ENCODE measurements at places on chromosomes 12 and 14.

- DNase-seq: no peak
Observed at GRCh38 chr12:51777457-51777856, 71.1 kb downstream of the FIGNL2 start.

GRCh38 chr12:122399592-122400373 is 22.7 kb downstream of the CLIP1 start:
- DNase-seq: peak; percentile 96

GRCh38 chr14:60720391-60720790 is 3.8 kb downstream of the SIX4 start:
- no peak for DNase-seq

DNA sequence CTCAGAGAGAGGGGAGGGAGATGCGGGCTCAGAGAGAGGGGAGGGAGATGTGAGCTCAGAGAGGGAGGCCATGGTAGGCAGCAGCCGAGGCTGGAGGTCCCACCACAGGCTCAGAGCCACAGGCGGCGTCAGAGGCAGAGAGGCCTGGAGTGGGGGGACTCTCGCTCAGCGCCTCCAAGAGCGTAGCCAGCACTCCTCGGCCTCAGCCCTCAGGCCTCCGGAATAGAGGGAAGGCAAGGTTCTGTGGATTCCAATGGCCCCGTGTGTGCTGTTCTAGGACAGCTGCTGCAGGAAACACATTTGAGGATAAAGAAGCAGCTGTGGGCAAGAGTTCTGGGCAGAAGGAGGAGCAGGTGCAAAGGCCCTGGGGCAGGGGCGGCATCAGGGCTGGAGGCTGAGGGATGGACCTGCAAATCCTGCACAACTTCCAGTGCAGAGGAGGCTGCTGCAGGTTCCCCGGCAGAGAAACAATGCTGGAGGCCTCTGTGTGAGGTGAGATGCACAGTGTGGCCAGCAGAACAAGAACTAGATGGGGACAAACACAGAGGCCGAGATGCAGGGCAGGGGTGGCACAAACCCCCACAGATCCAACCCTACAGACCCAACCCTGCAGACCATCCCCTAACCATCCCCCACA is 59.1 kb upstream of the GALNT9 start:
- no peak for DNase-seq

- DNase-seq: no peak
Observed at GRCh38 chr14:37145395-37145794, 27.0 kb downstream of the SLC25A21 start.

GRCh38 chr12:51013441-51013840 is 12.7 kb downstream of the SLC11A2 start:
- no peak for DNase-seq

DNA sequence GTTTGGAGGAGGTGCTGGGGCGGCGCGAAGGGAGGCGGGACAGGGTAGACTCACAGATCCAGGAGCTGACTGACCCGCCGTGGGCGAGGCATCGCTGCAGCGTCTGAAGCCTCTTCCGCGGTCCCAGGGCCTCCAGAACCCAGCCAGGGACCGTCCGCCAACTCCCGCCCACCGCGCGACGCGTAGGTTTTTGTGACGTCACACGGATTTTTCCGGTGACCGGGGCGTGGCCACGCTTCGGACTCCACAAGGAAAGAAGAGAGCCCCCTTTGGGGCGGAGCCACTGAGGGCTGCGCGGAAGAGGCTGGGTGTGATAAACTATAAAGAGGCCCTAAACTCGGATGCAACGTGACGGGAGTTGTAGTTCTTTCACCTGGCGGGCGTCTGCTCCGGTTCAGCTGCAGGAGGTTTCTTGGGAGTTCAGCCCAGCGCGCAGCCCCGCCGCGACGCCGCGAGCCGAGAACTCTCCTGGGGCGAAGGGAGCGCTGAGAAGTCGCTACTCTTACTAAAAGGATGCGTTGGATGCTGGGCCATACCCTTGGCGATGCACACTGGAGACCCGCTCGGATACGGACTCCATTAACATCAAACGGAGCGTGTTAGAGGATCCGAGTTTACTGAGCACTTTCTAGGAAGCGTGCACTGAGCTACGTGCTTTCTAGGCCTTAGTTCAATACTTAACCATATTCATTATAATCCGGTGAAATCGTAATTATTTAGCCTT is at the start of gene AMN1:
Gene AMN1, minus strand, starts transcription at position 105 of the 724 bp plus-strand sequence. Its CDS starts 13 bp downstream, at position 92.
- DNase-seq: peak; percentile 98

- DNase-seq: no peak
Observed at GRCh38 chr12:132389526-132390286, 60.3 kb upstream of the GALNT9 start.

DNA sequence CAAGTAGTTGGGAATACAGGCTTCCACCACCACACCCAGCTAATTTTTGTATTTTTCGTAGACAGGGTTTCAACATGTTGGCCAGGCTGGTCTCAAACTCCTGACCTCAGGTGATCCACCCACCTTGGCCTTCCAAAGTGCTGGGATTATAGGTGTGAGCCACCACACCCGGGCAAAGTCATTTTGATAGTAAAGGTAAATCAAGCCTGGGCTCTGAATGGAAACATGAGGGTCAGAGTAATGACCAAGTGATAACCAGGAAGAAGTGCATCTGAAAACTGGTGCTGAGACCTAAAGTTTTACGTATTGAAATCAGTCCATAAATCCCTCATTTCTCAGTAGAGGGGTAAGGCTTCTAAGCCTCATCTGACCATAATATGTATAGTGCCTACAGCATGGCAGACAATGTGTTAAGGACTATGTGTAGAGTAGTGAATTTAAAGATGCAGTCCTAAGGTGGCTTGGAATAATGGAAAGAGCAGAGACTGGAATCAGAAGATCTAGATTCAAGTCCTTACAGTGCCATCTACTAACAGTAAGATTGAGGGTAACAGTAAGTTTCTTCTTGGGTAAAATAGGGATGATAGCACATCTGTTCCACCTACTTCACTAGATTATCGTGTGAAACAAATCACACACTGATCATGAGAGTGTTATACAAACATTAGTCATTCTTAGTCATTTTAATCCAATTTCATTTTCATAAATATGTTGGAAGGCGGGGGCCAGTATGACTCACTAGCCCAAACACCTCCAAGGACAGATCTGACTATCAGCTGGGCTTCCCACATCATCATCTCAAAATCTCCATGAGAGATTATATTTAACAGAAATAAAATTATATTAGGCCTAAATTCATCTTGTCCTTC is 11.2 kb downstream of the MAP4K5 start:
- peak; percentile 59 for DNase-seq

GRCh38 chr14:103195828-103196615 is 72.8 kb downstream of the TNFAIP2 start:
- DNase-seq: no peak

- no peak for DNase-seq
Observed at GRCh38 chr14:67680941-67681340, 6.5 kb upstream of the VTI1B start.

GRCh38 chr12:93319523-93320050 is 58.1 kb upstream of the NUDT4 start:
- no peak for DNase-seq

DNA sequence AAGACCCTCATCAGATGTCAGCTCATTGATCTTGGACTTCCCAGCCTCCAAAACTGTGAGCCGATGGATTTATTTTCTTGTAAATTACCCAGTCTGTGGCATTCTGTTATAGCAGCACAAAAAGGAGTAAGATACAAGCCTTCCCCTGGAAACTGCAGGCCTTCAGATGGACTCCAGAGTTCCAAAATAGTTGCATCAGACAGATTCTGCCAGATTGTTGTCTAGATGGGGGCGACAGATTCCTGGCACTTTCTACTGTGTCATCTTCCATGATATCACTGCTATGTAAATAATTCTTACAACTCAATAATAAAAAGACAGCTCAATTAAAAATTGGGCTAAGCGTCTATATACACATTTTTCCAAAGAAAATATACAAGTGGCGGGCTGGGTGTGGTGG is 17.2 kb upstream of the MARK3 start:
- no peak for DNase-seq

- no peak for DNase-seq
Observed at GRCh38 chr12:84551373-84551772, 361.2 kb downstream of the SLC6A15 start.

GRCh38 chr14:103552011-103552845 is 10.2 kb downstream of the BAG5 start:
- no peak for DNase-seq

- DNase-seq: no peak
Observed at GRCh38 chr14:75417674-75418073, 10.1 kb upstream of the JDP2 start.

DNA sequence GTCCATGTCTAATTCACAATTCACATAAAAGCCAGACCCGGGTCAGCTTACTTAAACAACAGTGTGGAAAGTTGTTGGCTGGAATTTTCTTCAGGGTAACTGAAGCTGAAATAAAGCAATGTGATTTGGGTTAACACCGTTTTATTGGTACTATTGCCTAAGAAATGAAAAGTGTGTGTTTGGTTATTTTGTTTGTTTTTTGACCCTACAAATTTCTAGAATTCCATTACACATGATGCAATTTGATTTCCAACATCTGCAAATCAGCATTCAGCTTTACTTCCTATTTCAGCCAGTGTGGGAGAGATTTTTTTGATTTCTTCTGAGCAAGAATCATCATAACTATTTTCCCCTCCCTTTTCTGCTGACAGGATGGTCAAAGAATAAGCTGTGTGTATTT is 45.7 kb upstream of the CLMN start:
- DNase-seq: peak; percentile 26

- no peak for DNase-seq
Observed at GRCh38 chr12:89875225-89875624, 166.6 kb upstream of the ATP2B1 start.

DNA sequence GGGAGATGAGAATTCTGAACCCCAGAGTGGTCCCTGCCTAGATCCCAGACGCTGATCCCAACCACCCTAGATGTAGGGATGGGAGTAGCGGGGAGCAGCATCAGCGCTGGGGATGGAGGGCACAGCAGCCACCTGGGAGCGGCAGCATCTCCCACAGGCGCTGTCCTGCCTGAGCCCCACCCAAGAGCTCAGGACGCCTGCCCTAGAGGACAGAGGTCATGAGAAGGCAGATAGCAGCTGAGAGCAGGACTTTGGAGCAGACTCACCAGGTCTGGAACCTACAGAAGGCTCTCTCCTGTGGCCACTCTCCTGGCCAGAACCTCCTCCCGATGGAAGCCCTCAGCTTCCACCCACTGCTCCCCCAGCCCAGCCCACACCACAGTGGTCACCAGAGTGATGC is 7.2 kb downstream of the CCDC85C start:
- DNase-seq: no peak

DNA sequence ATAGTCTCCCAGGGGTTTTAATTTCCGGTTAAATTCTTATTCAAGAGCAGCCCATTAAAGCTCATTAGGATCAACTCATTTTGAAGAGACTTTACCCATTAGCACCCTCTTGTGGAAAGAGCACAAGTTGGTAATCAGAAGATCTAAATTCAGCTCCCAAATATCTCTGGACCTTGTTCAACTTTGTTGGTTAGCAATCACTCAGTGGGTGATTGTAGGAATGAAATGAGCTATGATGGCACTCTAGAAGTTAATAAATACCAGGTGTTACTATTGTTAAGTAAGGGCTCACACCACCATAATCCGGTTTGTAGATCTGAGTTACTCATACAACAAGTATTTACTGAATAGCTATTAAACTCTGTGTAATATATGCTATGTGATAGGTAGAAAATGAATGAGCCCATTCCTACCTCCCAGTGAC is 42.9 kb downstream of the TRIP11 start:
- DNase-seq: peak; percentile 15

- no peak for DNase-seq
Observed at GRCh38 chr12:62647586-62647985, 181.0 kb downstream of the MON2 start.

- DNase-seq: no peak
Observed at GRCh38 chr12:78684419-78684818, 180.2 kb upstream of the SYT1 start.

DNA sequence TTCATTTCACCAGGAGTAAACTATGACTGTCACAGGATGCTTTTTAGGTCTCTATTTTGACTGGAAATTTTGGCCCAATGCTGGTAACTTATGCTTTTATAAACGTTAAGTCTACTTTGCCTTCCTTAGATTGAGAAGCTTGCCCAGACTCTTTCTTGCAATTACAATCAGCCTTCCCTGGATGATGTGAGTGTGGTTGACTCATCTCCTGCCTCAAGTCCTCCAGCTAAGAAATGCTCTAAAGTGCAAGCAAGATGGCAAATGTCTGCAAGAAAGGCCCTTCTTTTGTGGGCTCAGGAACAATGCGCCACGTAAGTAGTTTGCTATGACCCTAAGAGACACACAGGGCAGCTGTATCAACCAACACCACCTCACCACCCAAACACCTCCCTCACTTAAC is 96.9 kb downstream of the SYNE2 start:
- no peak for DNase-seq

DNA sequence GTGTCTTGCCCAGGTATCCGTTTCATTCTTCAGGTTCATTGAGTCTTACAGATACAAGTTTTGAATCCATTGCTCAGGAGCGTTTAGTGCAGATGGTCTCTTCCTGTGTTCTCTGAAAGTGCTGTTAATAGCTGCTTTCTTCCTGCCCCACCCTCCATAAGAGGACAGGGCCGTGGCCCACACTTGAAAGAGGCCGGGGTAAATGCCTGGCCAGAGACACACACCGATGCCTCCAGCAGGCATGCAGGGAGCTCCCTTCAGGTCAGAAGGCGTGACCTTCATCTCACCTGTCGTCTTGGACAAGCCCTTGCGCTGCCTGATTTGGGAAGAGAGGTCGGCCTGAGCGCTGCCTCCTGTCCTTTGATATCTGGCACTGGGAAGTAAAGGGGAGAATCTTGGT is 11.6 kb downstream of the PRKAB1 start:
- no peak for DNase-seq

DNA sequence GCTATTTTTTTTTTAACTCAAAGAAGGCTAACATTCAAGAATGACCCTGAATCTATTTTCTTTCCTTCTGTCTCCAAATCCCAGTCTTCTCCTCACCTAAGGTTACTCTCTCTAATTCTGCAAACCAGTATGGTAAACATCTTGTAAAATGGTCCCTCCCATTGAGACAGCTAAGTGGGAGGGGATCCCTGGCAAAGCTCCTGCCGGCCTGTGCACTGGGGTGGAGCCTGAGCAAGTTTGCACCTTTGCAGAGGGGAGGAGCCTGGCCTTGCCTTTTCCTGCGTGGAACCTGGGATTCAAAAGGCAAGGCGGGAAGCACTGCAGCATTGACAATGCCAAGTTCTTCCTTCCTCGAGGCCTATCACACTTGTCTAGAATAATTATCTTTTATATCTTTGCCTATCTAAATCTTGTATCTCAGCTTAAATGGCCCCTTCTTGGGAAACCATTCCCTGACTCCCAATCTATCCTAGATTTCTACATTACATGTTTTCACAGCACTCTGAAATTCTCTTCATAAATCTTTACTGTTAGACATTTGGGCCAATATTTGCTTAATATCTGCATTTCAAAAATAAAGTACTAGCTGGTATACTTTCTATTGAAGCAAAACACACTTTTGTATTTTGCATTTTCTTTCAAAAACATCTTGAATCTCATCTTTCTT is 83.0 kb downstream of the EPS8 start:
- DNase-seq: peak; percentile 45

GRCh38 chr12:67025543-67026114 is 243.5 kb upstream of the CAND1 start:
- peak; percentile 71 for DNase-seq

Measured in A549 (cell line).